ENCODE measurements at places on chromosomes 2 and 18.

- peak; percentile 72 for DNase-seq
Measured at GRCh38 chr2:70767699-70768589, at the start of gene ADD2. Gene ADD2, minus strand, starts transcription at chr2:70768200. Its CDS starts 61,792 bp downstream, at chr2:70706408.

DNA sequence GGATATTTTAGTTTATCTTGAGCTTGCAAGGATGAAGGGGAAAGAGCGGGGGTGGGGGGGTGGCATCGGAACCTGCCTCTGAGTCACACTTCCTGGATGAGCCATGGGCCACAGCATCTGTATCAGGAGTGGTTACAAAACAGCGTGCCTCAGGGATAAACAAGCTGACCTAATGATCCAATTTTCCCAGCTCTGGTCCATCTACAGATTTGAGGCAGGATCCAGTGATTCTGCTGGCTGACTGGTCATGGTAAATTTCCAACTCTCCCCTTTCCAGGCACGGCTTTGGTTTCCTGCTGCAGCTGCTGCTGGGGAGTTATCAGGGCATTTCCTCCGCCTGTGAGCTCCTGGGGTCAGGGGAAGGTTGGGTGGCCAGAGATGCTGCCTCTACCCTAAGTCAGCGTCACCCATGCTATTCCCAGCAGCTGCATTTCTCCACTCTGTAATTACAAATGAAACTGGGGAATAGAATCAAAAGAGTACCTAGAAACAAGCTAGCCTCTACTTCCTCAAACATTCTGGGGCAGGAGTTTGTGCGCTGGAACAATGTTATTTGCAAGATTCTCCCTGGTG, 4.7 kb upstream of the HPCAL1 start:
- peak; percentile 70 for DNase-seq

DNA sequence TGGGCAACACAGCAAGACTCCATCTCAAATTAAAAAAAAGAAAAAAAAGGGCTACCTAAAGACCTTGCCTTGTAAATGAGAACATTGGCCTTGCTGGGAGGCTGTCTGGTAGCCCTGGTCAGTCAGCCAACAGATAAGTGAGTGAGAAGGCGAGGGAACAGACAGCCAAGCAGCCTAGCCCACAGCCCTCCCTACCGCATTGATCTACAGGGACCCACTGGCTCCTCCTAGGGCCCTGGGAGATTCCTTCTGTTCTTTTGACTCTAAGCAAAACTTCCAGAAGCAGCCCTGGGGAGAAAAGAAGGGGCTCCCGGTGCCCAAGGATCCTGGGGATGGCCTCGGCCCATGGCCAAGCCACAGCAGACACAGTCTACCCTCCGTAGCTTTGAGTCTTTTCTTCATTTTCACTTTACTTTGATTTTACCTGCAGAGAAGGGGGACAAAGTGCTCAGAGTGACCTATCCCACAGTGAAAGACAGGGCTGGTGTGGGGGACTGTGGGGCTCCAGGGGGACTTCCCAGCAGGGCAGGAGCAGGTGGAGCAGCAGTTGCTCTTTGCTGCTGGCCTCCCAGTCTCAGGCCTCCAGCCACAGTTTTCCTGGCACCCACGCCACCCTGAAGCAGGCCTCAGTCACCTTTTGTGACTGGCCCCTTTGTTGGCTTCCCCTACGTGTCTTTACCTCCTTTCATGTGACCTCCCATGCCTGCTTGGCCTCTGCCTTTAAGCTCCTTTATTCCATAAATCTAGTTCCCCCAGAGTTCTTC, 5.1 kb downstream of the CEP68 start:
- DNase-seq = no peak

DNA sequence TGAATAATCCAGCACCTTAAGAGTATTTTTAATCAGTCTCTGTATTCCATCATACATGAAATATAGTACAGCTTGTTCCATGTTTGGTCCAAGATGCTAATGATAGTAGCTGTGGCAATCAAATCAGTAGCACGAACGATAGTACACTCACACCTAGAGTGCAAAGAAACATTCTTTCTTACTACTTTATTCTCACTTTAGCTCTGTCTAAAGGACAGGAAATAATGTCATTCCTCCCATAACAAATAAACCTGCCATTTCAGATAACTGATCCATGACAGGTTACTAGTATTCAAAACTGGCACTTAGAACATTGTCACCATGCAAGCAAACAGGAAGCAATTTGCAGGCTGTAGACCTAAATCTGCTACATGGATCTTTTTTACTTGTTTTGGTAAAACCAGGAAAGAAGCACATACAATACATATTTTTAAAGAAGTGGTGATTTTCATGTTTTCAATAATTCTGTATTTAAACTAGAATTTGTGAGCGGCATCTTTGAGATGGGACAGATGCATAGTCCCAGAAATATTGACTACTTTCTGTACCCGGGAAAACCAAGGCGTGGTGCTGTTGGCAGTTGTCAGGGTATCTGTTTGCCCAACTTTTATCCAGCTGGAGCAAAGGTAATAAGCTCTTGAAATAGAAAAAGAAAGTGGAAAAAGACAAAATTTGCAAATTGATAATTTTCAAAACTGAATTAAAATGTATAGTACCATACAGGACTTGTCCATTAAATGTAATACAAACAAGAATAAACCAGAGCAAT, 49.5 kb downstream of the IKZF2 start:
- no peak for DNase-seq

DNA sequence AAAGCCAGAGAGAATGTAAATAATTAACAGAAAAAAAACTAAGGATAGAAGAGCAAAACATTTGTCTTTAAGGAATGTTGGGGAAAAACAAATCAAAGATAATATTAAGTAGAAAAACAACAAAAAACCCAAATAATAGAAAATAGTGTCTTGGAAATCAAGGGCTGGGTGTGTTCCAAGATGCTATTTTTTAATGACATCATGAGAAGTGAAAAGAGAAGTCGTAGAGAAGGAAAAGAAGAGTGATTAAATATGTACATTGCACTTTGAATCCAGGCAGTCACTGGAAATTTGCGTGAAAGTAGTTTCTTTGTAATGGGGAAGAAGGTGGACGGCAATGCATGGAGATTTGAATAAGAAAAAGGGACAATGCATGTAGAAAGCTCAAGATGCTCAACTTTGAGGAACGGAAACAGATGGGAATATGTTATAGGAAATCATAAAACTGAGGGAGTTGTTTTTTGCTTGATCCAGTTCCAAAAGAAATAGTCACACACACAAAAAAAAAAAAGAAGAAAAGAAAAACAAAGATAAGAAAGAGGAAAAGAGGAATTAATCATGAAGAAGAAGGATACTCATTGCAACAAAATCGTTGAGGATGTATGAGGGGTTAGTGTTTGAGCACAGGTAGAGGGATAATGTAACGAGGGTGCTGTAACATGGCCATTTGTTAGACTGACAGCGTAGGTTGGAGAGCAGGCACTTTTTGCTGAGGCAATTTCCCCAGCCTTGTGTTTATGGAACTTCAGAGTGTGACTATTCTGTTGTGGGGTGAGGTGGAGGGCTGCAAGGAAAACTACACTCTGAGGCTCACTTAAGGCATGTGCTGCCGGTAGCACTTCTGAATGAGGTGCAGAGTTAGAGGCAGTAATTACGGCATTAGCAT, 184.1 kb downstream of the CALCRL start:
- no peak for DNase-seq

GRCh38 chr18:24083550-24083949, 55.3 kb upstream of the CABYR start:
- DNase-seq = no peak

GRCh38 chr2:71505086-71505769, 51.9 kb downstream of the DYSF start:
- no peak for DNase-seq

DNA sequence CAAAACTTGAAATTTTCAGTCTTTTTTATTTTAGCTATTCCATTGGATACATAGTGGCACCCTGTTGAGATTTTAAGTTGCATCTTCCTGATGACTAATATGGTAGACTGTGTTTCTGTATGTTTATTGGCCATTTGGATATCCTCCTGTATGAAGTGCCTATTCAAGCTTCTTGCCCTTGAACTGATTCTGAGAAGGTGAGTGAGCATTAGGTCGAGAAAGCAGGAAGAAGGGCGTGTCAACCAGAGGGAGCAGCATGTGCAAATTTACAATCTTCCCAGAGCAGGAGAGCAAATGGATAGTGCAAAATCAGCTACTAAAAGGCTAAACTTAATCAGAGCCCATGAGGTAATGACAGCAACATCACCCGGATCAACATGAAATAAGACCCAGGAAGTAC, 8.6 kb downstream of the INPP1 start:
- no peak for DNase-seq

DNA sequence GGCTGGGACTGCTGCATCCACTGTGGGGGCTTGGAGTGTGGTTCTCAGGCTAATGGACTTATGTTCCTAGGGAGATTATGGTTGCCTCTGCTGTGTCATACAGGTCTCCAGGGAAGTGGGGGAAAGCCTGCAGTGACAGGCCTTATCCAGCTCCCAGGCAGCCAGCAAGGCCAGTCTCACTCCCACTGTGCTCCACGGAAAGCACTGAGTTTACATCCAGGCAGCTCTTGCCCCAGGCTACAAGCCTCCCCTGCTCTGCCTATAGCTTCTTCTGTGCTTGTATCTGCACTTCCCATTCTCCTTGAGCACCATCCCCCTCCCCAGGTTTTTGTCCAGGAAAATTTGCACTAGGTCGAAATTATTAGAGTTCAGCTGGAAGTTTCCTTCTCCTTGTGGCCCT, 231.9 kb downstream of the ZRANB3 start:
- no peak for DNase-seq

DNA sequence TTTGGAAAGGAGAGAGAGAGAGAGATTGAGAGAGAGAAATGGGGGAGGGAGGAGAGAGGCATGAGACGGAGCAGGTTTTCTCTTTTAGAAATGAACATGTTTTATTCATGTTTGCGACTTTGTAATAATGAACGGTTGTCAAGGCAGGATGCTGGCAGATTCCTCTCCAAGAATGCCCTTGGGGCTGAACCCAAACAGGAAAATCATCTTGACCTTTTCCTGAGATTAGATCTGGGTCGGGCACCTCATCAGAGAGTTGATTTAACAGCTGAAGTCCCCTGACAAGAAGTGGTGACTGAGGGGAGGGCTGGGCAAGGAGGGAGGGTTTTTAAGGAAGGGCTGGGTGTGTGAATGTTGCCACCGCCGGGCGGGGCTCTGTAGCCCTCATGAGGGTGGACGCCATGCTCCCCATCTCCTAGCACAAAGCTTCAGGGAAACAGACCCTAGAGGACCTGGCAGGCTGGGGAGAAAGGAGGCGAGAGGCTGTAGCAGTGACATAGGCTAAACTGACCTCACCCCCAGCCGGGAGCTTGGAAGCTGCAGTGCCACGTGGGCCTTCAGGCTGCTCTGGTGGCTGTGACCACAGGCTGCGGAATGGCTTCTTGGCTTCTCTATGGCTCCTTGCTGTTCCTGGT, 60.0 kb downstream of the LIPG start:
- no peak for DNase-seq

GRCh38 chr18:51946946-51947345, 393.1 kb upstream of the DCC start:
- no peak for DNase-seq

- DNase-seq = no peak
Measured at GRCh38 chr18:76521417-76522121, 26.5 kb upstream of the ZNF516 start.

- no peak for DNase-seq
Measured at GRCh38 chr2:58764338-58765104, 523.4 kb upstream of the FANCL start.

DNA sequence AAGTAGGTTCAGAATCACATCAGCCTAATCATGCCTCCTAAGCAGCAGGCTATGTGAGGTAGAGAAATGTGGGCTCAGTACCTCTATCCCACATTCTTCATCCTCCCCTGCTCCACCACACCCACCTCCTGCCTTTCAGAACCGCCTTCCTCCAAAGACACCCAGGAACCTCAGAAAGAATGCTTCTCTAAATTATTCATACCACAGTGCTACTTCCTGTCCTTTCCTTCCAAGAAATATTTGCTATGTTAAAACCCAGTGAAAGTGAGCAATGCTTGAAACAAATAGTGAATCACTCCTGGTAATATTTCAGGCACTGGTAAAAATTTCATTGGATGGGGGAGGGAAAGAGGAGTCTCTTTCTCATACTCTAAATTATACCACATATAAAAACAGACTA, 24.0 kb upstream of the CREB1 start:
- peak; percentile 56 for DNase-seq

DNA sequence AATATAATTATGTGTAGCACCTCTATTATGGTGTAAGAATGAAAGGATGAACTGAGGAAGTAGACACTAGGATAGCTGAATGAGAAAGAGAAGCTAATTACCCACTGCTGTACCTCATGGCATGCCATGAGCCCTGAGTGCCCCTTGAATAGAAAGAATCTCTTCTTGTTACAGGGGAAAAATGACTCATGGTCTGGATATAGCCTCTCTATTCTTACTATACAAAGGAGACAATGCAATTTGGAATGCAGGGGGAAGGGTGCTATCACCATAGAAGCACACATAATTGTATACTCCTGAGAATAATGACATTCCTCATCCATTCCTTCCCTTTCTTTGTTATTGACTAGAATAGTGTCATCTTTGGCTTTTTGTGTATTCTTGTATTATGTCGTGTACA, 385.2 kb downstream of the CDH7 start:
- DNase-seq = no peak

DNA sequence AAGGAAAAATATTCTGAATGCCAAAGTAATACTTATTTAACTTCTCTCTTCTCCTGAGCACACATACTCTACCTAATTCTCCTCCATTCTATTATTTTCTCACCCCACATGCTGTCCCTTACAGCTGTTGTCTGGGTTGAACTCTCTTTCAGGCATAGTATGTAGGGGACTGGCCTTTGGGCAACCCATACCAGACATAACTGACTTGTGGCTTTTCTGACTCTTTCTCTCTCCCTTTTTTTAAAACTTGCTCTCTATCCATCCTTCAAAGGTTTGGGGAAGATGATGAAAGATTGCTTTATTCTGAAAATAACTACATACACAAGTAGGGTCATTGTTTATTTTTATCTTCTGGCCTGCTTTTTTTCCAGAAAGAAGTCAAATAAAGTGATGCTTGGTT, 69.9 kb upstream of the NOSTRIN start:
- no peak for DNase-seq

- DNase-seq = no peak
Measured at GRCh38 chr2:149036507-149037293, 1.8 kb upstream of the LYPD6B start.

- DNase-seq = no peak
Measured at GRCh38 chr2:64998658-64999061, 9.5 kb downstream of the SLC1A4 start.

DNA sequence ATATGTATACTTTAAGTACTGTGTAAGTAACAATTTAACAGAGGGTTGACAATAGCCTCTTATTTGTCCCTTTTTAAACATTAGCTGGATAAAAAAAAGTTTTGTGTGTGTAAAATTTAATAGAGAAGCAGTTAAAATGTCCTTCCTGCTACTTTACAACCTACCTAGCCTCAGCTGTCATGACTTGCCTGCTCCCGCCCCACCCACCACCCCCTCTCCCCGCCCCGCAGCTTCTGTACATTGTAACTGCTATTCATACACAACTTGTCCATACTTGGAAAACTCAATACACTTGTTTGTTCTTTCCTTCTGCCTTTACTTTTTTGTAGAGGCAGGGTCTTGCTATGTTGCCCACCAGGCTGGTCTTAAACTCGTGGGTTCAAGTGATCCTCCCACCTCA, 19.5 kb downstream of the RELCH start:
- no peak for DNase-seq

GRCh38 chr2:26652361-26653041, 11.3 kb upstream of the CIB4 start:
- DNase-seq = no peak

- no peak for DNase-seq
Measured at GRCh38 chr2:148653437-148653836, 8.9 kb downstream of the EPC2 start.
